Left hindlimb (tissue), 1 donor: ENCODE measurements at places on chromosomes 1 and 21.

GRCh38 chr1:22261580-22261979 is 118.7 kb upstream of the WNT4 start:
- no peak for DNase-seq

GRCh38 chr1:84763912-84764680 is 73.8 kb upstream of the SSX2IP start:
- no peak for DNase-seq

- DNase-seq = peak; percentile 49
Measured at GRCh38 chr1:209569455-209570207, 13.9 kb upstream of the CAMK1G start.

DNA sequence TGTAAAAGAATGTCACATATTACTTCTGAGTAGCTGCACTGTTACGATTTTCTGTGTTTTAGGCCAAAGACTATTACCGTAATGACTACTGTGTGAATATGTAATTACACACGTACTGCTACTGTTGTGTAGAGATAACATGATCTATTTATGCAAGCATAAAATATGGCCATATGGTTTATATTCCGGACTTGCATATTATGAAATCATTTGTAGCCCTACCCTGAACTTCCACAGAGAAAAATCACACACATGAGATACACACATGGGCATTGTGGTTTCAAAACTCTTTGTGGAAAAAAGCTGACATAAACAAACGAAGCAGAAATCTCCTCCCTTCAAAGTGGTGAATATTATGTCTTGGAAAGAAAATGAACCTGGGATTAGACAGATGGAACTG is 373.0 kb upstream of the ADAMTS5 start:
- DNase-seq = no peak

DNA sequence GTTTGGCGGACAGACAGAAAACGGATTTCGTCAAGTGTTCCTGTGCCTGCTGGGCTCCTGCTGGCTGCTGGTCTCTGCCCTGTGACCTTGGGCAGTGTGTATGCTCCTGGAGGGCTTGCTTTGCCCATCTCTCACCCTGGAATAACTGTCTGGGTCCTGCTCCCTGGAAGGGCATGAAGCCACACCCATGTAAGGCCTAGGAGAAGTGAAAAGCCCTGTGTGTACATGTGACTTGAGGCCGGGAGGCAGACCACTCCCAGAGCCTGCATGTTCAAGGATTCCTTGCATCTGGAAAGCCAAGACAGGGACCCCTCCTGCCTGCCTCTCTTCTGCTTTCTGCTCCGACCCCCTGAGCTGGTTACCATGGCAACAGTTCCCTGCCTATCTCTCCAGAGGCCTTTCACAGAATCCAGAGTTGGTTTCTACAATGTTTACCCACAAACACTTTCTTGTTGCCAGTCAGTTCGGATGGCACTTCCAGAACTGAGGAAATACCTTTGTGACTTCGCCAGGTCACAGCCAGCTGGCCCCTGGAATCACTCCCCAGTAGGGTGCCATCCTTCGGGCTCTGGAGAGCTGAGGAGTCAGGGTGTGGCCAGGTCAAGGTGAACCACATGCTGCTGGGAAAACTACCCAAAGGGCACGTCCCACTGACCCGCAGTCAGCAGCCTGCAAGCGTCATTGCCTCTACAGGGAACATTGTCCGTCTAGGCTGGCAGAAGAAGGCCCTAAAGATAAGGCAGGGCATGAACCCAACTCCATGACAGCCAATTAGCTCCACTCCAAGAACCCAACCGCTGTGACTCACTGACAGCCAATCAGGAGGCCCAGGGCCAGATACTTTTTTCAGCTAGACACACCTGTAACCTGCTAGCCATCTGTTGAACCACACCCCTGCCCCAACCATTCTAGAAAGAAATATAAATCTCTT is 14.7 kb upstream of the GPR37L1 start:
- DNase-seq = no peak

GRCh38 chr1:176118985-176119384 is 88.1 kb downstream of the COP1 start:
- no peak for DNase-seq

DNA sequence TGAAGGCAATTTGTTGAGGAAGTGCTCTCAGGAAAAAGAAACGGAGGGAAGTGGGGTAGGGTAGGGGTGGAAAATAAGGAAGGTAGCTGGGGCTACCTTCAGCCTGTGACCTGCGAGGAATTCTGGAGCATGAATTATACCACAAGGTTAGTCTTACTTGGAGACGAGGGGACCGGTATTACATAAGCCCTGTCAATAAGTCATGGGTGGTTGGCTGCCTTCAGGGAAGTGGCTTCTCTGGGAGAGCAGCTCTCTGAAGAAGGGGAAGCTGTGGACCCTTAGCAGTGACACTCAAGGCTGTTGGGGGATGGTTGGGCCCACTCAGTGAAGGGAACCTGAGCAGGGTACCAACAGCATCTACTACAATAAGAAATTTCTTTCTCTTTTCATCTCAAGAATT is 111.3 kb downstream of the TNFSF18 start:
- DNase-seq = no peak

DNA sequence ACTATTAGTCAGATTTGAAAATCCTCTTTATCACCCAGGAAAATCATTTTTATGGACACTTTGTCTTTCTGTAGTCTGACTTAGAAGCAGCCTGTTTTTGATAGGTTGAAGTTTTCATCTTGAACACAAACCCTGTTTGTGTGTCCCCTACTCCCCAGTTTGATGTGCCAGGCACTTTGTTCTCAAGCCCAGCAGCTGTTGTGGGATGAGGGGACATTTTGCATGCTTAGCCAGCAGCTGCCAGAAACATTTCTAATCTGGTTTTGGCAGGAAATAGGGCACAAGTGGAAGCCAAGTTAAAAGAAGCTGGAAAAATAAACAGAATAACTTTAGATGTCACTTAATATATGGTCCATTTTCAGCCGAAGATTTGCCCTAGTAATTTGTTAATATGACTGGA is 29.9 kb downstream of the ACTN2 start:
- peak; percentile 60 for DNase-seq

- DNase-seq = peak; percentile 31
Measured at GRCh38 chr21:45535341-45536081, 6.7 kb downstream of the SLC19A1 start.

DNA sequence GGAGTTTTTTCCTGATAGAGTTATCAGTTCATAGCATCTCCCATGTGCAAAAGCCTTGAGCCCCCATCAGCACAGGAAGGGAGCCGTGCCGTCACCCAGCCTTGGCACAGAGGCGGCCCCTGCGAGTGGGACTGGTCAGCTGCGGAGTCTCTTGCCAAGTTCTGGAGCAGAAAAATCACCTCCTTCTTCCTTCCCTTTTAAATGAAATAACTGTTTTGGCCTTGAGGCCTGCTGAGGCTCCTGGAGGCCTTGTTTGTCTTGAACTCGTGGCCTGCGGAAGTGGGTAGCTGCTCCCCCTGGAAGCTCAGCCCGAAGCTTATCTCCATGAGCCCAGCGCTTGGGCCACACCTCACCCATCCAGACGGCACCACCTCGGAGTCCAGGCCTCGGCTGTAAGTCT is 145.7 kb upstream of the TMEM51 start:
- no peak for DNase-seq

DNA sequence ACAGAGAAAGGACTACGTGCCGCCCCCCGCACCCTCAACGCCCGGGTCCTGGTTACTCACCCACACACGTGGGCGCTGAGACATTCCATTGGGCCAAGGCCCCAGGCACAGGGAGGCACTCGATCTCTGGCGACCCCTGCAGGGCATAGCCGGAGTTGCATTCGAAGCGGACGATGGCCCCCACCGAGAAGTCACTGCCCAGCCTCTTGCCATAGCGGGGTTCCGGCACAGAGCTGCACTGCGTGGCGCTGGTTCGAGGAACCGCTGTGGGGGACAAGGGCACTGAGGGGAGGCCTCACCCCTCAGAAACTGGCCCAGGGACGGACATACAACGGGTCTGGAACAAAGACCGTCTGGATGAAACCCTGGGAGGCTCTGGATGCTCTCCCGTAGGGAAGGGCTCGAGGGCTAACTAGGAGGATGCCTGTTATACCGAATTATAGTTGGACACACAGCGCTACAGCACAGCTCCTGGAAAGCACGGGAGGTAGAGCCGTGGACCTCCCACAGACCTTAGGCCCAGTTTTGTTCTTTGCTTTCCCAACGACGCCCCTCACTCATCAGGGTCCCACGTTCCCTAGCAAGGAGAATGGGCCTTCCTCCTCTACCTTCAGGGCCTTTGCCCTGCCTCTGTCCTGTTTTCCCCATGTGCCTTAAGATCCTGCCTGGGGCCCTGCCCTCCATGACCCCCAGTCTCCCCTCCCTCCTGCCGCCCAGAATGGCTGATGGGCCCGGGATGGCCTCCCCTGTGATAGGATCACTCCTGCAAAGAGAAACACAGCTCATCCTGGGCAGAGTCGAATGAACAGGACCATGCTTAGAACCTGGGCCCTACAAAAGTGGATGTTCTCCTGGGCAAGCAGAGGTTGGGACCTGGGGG is 152.8 kb downstream of the ZSCAN20 start:
- DNase-seq = no peak

- DNase-seq = peak; percentile 31
Measured at GRCh38 chr1:71521655-71522264, 440.9 kb upstream of the ZRANB2 start.

DNA sequence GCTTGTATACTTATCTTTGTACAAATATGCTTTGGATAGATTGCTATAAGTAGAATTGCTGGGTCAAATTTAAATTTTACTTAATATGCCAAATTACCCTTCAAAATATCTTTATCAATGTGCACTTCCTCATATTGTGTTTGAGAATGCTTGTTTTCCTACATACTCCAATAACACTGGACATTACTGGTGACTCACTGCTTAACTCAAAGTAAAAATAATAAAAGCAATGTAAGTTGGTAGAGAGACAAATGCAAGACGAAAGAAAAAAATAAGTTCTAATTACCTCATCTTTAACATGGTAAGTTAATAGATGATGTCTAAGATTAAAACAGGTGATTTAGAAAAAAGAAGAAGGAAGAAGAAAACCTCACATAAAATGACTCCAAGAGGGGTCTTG is 7.9 kb upstream of the SH3GLB1 start:
- DNase-seq = no peak
